HuH-7 (cell line): ENCODE measurements at places on chromosomes 5 and 9.

DNA sequence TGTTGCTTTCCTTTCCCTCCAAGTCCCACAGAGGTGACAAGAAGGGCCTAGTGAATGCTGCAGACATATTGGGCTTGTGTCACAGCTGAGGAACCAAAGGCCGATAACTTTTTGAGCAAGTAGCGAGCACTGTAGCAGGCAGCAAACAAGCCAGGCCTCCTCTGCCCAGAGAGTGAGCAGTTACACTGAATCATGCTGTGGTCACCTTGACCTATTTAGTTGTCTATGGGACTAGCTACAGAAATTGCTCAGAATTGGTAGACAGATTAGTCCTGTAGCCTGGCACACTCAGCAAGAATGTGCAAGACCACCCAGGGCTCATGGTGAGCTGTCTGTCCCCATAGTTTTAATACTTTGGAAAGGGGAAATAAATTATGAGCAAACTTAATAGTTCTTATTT lies 25.2 kb downstream of the ZCCHC9 start:
- DNase-seq = no peak

DNA sequence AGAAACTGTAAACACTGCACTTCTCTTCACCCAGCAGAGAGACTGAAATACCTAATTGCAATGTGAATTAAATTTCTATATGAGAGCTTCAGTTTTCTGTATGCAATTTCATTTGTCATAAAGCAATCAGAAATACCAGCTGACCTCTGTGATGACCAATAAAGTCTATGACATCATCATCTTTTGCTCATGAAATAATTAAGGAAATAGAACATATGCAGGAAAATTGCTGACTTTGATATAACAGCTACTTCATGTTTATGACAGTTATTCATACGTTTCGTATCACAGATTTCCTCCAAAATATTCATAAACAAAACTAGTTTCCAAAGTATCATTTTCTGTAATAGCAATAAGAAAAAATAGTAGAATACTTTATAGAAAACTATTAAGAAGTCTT lies 652.3 kb downstream of the SLCO4C1 start:
- DNase-seq = no peak

GRCh38 chr5:132915681-132916080 lies 42.2 kb downstream of the LEAP2 start:
- no peak for DNase-seq

DNA sequence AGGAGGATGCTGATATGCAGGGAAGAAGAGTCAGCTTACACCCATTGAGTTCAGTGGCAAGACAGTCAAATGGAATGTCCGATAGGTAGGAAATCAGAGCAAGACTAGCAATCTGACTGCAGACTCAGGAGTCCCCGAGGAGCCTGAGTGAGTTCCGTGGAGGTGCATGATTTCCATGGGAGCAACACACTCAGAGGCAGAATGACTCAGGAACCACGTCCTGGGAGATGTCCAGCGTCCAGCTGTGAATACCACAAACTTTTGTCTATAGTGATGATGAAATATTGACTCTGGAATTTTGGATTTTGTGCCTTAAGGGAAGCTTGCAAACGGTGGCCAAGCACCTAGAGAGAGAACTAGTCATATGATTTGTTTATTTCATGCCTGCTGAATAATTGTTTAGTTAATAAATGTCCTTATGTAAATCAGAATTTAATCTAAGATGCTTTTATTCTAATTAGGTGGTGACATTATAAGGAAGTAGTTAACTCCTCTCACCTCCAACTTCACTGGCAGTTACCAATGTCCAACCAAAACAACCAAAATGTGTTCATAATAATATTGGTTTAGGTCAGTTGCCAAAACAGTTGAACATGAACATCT lies 100.4 kb downstream of the PDE4D start:
- no peak for DNase-seq

DNA sequence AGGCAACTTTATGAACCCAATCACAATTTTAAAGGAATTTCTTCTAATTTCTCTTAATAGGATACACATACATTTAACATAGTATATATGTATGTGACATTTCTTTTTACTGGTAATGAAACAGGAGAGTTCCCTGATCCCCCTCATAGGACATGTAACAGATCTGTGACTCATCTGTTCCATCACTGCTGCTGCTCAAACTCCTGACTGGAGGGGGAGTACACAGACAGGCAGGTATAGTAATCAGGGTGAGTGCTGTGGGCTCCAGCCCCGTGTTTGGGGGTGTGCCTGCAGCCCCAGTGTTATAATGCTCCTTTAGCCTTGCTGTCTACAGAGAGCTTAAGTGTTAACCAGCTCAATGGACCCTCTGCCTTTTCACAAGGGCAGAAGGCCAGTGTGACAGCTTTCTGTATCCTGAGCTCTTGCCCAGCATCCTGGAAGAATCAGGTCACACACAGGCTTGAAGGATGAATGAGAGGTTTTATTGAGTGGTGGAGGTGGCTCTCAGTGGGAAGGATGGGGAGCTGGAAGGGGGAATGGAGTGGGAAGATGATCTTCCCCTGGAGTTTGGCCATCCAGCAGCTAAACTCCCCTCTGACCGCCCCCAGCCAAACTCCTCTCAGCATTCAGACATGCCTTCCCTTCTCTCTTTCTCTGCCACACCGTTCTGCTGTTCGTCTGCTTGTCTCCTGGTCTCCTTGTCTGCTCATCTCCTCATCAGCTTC lies 161.3 kb downstream of the ZNF608 start:
- DNase-seq = no peak

GRCh38 chr9:126461608-126462007 lies 135.0 kb downstream of the MVB12B start:
- no peak for DNase-seq

GRCh38 chr5:73274881-73275663 lies 102.1 kb downstream of the TMEM174 start:
- no peak for DNase-seq

GRCh38 chr9:136623842-136624183 lies 38.9 kb upstream of the EGFL7 start:
- no peak for DNase-seq

DNA sequence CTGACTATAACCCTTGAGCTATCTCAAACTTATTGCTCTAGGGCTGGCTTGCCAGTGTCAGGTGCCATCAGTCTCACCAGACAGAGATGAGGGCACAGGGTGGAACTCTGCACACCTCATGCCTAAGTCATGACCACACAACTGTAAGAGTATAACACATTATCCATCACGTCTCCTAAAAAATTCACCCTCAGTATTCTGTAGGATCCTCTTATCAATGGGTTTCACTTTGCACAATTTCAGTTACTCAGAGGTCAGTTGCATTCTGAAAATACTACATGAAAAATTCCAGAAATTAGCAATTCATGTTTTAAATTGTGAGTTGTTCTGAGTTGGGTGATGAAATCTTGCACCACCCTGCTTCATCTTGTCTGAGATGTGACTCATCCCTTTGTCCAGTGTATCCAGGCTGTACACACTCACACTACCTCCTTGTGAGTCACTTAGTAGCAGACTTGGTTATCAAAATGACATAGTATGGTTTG lies 690.9 kb upstream of the CDH18 start:
- no peak for DNase-seq

DNA sequence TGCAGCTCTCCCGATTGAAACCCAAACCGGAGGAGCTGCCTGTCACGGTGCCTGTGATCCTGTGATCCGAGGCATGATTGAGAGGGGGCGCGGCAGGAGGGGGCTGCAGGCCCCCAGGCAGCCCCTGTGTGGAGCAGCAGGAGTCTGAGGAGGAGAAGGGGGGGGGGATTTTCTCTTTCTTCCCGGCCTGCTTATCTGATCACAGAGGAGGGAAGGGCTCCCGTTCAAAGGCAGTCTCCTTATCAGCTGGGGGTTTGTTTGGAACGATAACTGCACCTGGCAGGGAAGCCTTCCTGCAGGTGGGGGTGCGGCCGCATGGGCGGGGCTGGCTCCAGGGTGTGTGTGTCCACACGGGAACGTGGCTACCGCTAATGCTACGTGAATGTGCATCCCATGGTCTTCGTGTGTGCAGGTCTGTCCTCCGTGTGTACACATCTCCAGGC lies 38.4 kb downstream of the LMX1B start:
- DNase-seq = no peak

DNA sequence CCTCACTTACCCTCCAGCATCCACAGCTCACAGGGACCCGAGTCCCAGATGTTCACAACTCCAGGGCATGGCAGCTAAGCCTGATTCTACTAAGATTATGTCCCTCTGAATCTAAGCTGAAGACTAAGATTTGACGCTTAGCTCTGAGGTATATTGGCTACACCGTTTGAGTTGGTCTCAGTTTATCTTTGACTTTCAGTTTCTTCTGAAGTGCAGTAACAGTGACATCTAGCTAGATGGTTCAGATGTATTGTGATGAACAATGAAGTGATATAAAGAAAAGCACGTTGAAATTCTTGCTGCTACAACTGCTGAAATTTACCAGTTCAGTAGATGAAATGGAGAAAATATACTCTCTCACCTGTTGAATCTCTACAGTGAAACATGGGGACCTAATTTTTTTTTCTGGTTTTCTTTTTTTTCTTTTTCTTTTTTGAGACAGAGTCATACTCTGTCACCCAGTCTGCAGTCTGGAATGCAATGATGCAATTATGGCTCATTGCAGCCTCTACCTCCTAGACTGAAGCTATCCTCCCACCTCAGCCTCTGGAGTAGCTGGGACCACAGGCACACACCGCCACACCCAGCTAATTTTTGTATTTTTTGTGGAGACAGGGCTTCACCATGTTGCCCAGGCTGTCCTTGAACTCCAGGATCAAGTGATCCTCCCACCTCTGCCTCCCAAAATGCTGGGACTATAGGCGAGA lies 15.7 kb downstream of the RFK start:
- DNase-seq = no peak

DNA sequence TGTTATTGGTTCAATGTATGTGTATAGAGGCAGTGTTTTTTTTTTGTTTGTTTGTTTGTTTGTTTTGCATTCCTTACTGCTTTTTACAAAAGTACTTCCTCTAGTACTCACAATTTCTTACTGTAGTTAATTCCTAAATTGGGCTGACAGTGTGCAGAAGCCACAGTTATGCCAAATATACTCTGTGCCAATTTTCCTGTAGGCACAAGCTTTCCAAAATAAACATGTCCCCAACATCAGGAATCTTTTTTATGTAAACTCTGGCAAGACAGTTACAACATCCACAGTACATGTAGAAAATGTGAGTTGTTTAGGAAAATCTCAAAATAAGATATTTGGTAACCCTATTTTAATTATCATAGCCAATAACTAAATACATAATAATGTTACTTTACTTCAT lies 161.6 kb upstream of the TSLP start:
- no peak for DNase-seq

GRCh38 chr5:41869151-41869723 lies 988 bp downstream of the OXCT1 start:
- no peak for DNase-seq

DNA sequence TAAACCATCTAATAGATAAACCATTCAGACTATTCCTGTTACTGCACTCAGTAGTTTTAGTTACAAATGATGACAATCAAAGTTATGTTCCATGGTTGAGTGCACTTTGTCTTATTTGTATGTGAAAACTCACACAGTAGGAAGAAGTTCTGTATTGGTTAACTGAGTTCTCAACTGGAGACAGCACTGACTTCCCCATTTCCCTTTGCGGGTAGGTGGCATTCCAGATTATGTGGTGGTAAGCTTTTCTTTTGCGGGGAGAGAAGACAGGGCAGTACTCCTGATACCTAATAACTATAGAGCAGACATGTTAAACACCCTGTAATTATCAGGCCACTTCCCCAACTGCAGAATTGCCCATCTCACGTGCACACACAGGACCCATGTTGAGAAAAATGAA lies 24.4 kb downstream of the TARS1 start:
- DNase-seq = no peak

DNA sequence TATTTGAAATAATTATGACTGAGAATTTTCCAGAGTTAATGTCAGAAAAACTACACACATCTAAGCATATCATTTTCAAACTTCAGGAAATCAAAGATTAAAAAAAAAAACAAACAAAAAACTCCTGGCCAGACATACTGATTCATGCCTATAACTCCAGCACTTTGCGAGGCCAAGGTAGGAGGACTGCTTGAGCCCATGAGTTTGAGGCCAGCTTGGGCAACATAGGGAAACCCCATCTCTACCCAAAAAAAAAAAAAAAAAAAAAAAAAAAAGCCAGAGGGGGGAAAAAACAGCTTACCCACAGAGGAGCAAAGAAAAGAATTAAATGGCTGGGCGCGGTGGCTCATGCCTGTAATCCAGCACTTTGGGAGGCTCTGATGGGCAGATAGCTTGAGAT lies 22.4 kb downstream of the EFCAB9 start:
- no peak for DNase-seq

DNA sequence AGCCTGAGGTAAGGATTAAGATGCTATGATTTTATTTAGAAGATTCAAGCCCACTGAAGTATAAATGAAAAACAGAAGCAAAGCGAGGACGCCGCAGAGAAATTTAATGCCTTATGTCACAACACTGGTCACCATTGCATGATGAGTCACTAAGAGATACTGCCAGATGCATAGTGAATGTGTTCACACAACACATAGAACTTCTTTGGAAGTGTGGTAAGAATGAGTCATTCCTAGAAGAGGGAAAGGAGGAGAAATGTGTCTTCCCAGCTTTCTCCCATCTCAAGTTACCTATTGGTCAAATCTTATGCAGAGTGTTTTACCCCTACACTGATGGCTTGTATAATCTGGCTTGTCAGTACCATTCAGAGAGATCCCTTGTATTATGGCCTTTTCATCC lies 465.3 kb upstream of the ARRDC3 start:
- DNase-seq = no peak

DNA sequence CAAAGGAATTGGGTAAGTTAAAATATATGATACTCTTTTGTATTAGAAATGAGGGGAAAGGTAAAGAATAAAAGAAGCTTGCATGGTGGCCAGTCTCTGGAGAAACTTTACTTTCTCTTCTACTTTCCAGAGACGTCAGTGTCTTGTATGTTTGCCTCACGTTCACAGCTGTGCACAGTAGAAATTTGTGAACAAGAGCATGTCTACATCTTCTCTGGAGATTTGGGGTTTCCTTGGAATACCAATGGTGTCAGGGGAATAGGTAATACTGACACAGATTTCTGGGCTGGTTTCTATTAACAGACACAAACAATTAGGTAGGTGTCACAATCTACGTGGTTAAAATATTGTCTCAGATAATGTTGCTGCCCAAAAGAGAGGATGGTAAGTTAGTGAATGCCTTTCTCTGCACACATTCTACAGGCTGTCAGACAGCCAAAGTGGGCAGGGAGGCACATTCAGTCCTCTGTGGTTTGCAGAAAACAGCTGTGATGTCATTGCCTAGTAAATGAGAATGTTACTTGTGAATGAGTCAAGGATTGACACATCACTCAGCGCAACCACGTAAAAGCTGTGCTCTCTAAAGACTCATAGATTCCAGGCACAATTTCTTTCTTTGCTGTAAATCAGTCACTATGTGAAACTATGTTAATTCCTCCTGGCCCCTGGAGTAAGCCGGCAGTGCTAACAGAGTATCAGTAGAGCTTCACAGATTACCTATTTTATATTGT lies 397.1 kb downstream of the MAN2A1 start:
- no peak for DNase-seq

DNA sequence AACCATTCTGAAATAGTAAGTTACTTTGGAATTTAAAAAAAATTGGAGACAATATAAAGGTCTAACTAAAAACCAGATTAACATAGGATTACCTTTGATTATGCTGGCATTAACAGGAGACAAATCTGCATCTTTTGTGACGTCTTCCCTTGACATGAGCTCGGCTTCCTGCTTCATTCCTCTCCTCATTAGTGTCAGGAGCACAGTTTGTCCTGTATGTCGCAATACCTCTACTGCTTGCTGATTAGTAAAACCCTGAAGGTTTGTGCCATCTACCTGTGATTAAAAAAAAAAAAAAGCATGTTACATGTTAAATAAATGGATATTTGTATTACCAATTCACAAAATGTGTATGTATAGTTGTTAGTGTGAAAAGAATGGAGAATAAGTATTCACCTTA lies 73.7 kb downstream of the MPDZ start:
- no peak for DNase-seq

GRCh38 chr9:93588641-93589609 lies 12.5 kb downstream of the PHF2 start:
- DNase-seq = no peak
